K562 (cell line): ENCODE measurements at places on chromosomes 6 and 20. TPM values are rescaled to one million over a fixed set of nuclear protein-coding genes. Genes with fewer than 3 reads are reported as not detected.

Gene CRIP3
- total RNA-seq = 0.82 and 0.89 TPM in 2 replicates

Gene MCUR1
- 60.2 and 62.6 TPM in 2 replicates for total RNA-seq

DNA sequence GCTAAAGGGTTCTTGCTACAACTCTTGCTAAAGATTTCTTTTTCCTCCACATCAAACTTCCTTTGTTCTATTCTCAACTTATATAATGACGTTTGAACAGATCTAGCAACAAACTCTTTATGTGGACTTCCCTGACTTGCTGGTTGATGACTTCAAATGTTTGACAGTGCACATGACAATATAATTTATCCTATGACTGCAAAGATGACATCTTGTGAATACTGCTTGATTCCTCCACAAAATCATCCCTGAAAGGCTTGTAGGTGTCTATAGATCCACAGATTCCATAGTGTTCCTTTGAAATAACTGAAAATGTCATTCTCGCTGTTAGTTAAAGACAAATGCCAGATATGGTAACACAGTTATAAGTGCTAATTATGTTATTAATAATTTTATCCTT, 478.9 kb downstream of the NKAIN2 start:
- no peak for DNase-seq

Gene GABRR1
- not detected in 2 replicates for total RNA-seq

DNA sequence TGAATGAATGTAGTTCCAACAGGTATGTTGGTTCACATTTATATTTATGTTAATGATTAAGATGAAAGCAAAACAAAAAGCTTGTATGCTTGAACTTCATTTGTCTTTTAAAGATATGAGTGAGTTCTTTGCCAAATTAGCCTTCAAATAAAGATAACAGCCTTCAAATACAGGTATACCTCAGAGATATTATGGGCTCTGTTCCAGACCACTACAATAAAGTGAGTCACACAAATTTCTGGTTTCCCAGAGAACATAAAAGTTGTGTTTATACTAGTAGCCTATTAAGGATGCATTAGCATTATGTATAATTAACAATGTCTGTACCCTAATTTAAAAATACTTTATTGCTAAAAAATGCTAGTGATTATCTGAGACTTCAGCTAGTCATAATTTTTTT, 245.3 kb upstream of the MAN1A1 start:
- no peak for DNase-seq

DNA sequence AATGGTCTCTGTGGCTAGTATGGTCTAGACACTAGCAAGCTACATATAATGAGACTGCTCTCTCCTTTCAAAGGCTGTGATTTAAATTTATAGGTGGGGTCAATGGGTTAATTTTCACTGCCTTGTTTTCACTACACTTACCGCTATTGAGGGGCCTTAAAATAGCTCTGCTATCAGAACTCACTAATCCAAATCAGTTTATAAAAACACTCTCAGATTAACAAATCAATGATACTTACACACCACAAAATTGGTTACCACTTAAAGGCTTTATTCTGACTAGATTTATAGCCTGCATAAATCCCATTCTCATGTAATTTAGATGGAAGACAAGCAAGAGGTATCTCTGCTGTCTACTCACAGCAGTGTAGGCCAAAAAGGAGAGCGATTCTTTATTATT, 313.0 kb upstream of the AGPAT4 start:
- no peak for DNase-seq

DNA sequence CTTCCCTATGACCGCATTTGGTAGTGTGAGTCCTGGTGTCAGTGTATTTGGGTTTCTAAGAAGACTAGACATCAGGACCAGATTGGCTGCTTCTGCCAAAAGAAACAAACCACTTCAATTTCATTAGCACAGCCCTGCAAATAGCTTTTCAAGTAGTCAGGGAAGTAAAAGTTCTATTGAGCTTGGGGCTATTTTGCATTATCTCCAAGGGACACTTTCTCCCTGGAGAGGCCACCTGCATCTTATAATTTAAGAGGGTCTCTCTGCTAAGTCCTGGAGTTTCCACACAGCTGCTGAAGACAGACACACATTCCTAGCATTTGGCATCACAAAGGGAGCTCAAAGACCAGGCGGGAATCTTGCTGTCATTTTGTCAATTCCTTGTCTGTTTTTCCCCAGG, 141.2 kb downstream of the BMP2 start:
- DNase-seq = no peak
